ENCODE measurements at places on chromosomes 7 and 10. TPM values are rescaled to one million over a fixed set of nuclear protein-coding genes. Genes with fewer than 3 reads are reported as not detected.

LRIT1 gene
- not detected for total RNA-seq

SCRN1 gene
- 60.0 TPM for total RNA-seq

ITGB8 gene
- 1.4 TPM for total RNA-seq

PLXNA4 gene
- total RNA-seq = 0.79 TPM

CYP26C1 gene
- not detected for total RNA-seq

UNCX gene
- not detected for total RNA-seq

ZNF777 gene
- 22.0 TPM for total RNA-seq

PRLHR gene
- not detected for total RNA-seq

PLXDC2 gene
- total RNA-seq = 0.02 TPM

CPA4 gene
- total RNA-seq = 4.4 TPM

AKR1D1 gene
- total RNA-seq = not detected

ASZ1 gene
- total RNA-seq = not detected

TMEM196 gene
- total RNA-seq = not detected

TUBB8 gene
- total RNA-seq = 0.16 TPM

TECTB gene
- not detected for total RNA-seq

SCART1 gene
- total RNA-seq = 0.14 TPM

LAMB4 gene
- 0.08 TPM for total RNA-seq

FBXO24 gene
- total RNA-seq = 0.24 TPM

GIMAP5 gene
- total RNA-seq = 0.08 TPM

SPDYE6 gene
- total RNA-seq = not detected

OR2A42 gene
- total RNA-seq = not detected

SFTPA1 gene
- total RNA-seq = not detected

FAM25A gene
- not detected for total RNA-seq

RBP4 gene
- total RNA-seq = 11.8 TPM

NDUFB8 gene
- 282 TPM for total RNA-seq

PDK4 gene
- 22.2 TPM for total RNA-seq

INTS15 gene
- total RNA-seq = 24.2 TPM

ADAMTS14 gene
- 0.16 TPM for total RNA-seq

CCL24 gene
- total RNA-seq = not detected

NKX1-2 gene
- total RNA-seq = not detected

GDF10 gene
- not detected for total RNA-seq

CCDC172 gene
- not detected for total RNA-seq

PNLIPRP3 gene
- total RNA-seq = not detected

AKR1C2 gene
- 3,571 TPM for total RNA-seq

WNT2 gene
- total RNA-seq = not detected

OR2A12 gene
- not detected for total RNA-seq

HOXA5 gene
- total RNA-seq = 5.8 TPM

SPDYE8 gene
- total RNA-seq = not detected

APBB1IP gene
- total RNA-seq = 6.2 TPM

PRKAG2 gene
- total RNA-seq = 44.5 TPM

MAGI2 gene
- 0.48 TPM for total RNA-seq

ANKRD2 gene
- total RNA-seq = 5.0 TPM

IKZF1 gene
- not detected for total RNA-seq

BCCIP gene
- 113 TPM for total RNA-seq

CAPZA2 gene
- 130 TPM for total RNA-seq

EVX1 gene
- total RNA-seq = 0.14 TPM

VPS26A gene
- 53.9 TPM for total RNA-seq

GTPBP10 gene
- total RNA-seq = 29.7 TPM

TRIM50 gene
- not detected for total RNA-seq

PTF1A gene
- not detected for total RNA-seq

TEX36 gene
- total RNA-seq = not detected

SPDYE11 gene
- not detected for total RNA-seq

CHAT gene
- not detected for total RNA-seq

COL17A1 gene
- total RNA-seq = 2.8 TPM

Data from A549 treated with Mapracorat at 1 μM for 4 hours (cell line).